ENCODE measurements at places on chromosomes 5 and 9.

- no peak for DNase-seq
Measured at GRCh38 chr9:129040113-129040643, 3.8 kb downstream of the MIGA2 start.

- peak; percentile 51 for DNase-seq
Measured at GRCh38 chr5:93395971-93396379, 185.0 kb downstream of the NR2F1-AS1 start.

DNA sequence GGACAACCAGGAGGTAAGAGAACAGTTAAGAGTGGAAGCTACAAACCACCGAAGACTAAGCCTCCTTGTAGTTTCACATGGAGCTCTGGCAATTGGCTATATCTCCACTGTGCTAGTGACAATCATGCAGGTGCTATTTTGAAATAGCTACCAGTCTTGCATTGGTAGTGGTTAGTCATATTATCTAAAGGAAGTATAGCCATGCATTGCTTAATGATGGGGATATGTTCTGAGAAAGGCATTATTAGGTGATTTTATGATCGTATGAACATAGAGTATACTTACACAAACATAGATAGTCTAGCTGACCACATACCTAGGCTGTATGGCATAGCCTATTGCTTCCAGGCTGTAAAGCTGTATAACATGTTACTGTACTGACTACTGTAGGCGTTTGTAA lies 28.4 kb downstream of the HSDL2 start:
- no peak for DNase-seq

- no peak for DNase-seq
Measured at GRCh38 chr9:431701-432100, 217.0 kb downstream of the DOCK8 start.

DNA sequence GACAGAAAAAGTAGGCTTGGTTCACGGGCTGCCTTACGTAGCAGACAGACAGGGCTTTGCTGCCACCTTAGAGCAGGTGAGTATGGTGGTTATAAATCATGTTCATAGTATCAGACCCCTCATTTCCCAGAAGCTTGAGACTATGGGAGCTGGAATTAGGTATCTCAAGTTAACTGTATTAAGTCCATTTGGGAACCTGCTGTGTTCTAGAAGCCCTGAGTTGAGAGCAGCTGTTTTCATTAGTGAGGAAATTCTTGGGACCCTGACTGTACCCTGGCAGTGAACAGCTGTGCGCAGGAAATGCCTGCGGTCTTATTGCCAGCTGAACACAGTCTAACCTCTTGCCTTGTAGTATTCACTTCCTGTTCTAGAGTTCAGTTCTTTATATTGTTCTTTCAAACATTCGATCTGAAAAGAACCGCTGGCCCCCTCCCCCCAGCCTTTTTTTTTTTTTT lies 29.8 kb downstream of the UGCG start:
- peak; percentile 95 for DNase-seq

DNA sequence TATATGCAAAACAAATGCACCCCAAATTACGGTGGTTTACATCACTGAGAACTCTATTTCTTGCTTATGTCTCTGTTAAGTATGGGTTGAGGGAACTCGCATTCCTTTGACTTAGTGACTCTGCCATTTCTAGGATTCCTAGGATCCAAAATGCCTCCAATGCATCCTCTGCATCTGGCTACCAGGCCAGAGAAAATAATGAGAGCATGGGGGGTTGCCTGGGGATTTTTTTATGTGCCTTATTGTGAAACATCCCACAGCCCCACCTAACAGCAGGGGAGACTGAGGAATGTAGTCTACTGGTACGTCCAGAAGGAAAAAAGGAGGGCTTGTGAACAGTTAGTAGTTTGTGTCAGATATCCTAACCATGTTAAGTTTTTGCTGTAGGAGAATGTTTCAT lies 466.0 kb upstream of the ARRDC3 start:
- DNase-seq: peak; percentile 41

DNA sequence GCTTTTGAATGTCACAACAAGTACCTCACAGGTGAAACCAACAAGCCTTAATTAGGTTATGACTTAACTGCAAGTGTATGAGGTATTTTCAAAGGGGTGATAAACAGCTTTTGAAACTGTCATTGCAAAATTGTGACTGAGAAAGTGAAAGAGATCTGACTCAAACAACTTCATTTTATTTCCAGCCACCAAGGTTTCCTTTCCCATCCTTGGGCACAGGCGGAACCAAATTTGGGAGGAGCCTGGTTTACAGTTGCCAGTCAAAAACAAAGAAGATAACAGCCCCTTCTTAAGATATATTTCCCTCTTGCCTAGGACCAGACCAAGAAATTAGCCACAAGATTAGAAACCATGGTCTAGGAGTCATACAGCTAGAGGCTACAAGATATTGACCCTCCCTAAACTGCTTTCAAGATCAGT lies 417.1 kb downstream of the CSNK1G3 start:
- no peak for DNase-seq

- no peak for DNase-seq
Measured at GRCh38 chr9:74551266-74551665, 54.1 kb downstream of the RORB start.

GRCh38 chr9:97972753-97973152 lies 10.4 kb upstream of the ANP32B start:
- DNase-seq: no peak

DNA sequence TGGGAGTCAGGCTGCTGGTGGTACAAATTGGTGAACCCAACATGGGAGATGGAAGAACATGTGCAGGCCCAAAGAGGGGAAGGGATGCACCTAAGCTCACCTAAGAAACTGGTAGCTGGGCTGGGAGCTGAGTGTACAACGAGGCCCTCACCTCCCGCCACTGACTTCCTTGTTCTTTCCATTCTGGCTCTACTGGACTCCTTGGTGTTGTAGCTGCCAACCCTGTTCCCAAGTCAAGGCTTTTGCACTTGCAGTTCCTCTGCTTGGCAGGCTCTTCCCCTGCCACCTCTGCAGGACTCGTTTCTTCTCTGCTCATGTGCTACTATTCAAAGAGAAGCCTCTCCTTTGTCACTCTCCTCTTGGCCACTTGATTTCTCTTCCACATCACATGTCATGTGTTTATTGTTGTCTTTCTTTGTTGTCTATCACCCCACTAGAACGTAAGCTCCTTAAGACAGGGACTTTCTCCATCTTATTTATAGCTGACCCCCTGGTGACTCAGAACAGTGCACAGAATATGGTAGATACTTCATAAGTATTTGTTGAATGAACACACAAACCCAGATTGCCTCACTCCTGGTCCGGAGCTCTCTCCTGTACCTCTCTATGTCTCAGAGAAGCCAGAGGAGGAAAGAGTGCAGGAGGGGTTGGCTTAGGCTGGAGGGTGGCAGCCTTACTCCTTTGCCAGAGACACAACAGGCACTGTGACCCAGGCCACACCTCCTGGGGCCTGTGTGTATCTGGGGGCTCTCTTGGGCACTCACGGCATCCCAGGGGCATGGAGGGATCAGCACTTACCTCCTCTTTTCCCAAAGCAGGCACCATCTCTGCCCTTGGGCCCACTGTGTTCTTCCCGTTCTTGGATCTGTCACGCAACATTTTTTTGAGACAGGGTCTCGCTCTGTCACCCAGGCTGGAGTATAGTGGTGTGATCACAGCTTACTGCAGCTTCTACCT lies 5.2 kb upstream of the SPINK4 start:
- peak; percentile 59 for DNase-seq

- DNase-seq: peak; percentile 49
Measured at GRCh38 chr9:114263853-114264510, 58.9 kb upstream of the ORM1 start.

GRCh38 chr5:170120576-170120975 lies 14.9 kb downstream of the FOXI1 start:
- peak; percentile 52 for DNase-seq

- peak; percentile 97 for DNase-seq
Measured at GRCh38 chr9:116499986-116500871, 186.9 kb upstream of the TRIM32 start.

- DNase-seq: no peak
Measured at GRCh38 chr5:67335426-67335825, 138.8 kb upstream of the CD180 start.

DNA sequence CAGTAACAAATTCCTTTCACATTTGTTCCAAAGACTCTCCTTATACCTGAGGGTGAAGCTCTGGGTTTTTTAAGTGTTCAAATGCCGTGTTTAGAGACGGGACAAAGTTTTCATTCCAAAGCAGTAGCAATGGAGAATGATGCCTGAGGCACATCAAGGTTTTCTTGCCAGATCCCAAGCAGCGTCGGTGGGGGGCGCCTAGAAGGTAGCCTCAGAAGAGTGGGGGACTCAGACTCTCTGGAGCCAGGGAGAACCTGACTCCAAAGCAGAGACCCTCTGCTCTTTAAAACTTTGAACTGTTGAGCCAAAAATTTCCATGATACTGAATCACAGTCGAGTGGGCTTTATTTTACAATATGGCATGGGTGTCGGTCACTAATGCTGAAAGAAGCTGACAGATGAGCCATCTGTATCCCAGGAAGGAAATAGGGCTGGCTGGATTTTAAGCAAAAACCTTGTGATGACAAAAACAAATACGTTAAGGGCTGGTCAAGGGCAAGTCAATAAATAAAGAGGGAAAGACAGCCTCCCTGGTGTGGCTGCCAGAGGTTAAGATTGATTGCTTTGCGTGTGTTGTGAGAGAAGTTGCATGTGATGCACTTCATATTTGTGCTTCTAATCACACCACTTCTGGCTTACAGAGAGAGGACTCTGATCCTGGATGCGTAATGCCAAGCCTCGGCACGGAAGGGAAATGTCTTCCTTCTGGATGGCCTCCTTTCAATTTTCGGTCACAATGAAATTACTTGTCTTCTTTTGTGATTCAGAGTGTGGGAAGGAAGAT lies 161.1 kb upstream of the EFNA5 start:
- DNase-seq: no peak

- no peak for DNase-seq
Measured at GRCh38 chr5:159210846-159211245, 1.5 kb upstream of the RNF145 start.

DNA sequence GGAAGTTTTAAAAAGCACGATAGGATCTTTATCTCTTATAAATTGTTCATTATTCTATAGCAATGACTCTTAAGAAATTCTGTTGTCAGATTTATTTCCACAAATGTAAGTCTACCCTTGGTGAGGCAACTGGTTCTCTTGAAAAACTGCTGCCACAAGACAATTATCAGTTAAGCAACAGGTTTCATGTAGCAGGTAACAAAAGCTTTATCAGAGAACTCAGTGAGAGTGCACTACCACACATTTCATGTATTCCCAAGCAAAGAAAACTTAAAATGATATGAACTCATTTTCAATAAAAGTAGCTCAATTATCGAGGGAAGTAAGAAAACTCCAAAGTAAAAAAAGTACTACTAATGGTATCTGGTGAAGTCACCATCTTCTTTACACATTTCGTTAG lies 9.4 kb downstream of the NR6A1 start:
- DNase-seq: no peak

- DNase-seq: no peak
Measured at GRCh38 chr5:68000805-68001204, 214.8 kb upstream of the PIK3R1 start.

GRCh38 chr9:38066914-38067858 lies 1.8 kb downstream of the SHB start:
- DNase-seq: peak; percentile 56

- DNase-seq: no peak
Measured at GRCh38 chr9:126208216-126208758, 118.3 kb upstream of the MVB12B start.

DNA sequence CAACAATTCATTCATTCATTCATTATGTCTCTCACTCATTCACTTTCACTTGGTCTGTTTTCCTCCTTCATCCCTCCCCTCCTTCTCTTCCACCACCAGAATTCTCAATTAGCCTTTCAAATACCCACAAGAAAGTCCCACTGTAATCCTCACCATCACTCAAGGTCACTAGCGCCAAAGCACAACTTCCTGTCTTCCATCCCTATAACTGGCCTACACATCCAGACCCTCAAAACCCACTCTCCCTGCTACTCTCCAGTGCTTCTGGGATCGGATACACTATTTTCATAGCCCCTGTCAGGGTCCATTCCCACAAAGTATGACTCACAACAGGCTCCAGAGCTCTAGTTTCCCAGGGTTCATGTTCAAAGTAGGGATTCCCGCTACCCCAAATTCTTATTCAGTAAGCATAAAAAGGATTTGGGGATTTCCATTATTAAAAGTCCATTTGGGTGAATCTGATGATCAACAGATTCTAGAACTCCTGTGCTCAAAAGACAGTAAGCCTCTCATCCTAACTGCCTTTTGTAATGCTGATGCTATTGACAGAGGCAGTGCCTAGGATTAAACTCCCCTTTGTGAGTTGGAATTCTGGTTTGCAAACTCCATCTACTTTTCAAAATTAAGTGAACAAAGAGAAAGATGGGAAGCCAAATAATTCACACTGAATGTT lies 250.9 kb downstream of the SEMA5A start:
- DNase-seq: no peak

DNA sequence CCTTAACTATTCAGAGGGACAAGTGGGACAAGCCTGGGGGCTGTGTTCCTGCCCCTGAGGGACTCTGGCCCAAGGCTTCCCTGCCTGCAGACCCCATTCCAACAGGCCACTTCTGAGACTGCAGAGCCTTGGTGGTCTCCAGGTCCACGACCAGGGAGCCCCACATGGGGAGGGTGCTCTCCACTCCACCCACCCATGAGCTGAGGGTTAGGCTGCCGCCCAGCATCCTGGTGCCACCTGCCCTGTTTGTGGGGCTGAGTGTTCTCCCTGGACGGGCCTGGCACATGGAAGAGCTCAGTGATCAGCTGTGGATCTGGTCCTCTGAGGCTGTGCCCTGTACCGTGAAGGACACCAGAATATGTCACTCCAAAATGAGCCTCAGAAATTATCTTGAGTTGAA lies 2.5 kb upstream of the ABO start:
- no peak for DNase-seq

GRCh38 chr5:172383191-172383802 lies 71.0 kb downstream of the SH3PXD2B start:
- peak; percentile 51 for DNase-seq

GRCh38 chr9:111036429-111036789 lies 1.9 kb downstream of the LPAR1 start:
- DNase-seq: peak; percentile 75

- DNase-seq: no peak
Measured at GRCh38 chr5:142216931-142217330, 107.9 kb downstream of the SPRY4 start.

Data from choroid plexus epithelial cell (primary cell).